Left hindlimb (tissue), 1 donor: ENCODE measurements at places on chromosomes 12 and 14.
A peak's percentile ranks its signal among the peaks of the same experiment; 100 is the strongest.

- no peak for DNase-seq
These were observed 81.3 kb upstream of the RESF1 start for GRCh38 chr12:31877884-31878283.

GRCh38 chr12:132427174-132427768 lies 62.7 kb upstream of the FBRSL1 start:
- no peak for DNase-seq

DNA sequence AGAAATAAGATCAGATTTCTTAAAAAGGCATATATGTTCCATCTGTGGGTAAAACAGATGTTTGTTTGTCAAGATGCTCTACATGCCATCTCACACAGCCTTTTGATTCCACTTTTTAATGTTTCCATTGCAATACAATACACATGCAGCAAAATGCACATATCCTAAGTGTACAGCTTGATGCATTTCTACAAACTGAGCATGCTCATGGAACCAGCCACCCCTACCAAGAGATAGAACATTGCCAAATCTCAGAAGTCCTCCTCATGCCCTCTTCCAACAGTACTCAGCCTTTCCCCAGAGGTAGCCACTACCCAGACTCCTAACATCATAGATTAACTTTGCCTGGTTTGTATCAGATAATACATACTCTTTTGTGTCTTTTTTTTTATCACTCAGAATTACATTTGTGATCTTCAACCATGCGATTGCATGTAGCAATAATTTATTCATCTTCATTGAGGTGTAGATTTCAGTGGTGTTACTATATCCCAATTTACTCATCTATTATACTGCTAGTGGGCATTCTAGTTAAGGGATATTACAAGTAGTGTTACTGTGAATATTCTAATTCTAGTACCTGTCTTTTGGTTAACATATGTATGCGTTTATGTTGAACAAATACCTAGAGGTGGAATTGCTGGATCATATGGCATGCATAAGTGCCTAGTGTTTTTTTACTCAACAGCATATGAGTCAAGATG lies 3.3 kb downstream of the GPR65 start:
- DNase-seq = no peak

DNA sequence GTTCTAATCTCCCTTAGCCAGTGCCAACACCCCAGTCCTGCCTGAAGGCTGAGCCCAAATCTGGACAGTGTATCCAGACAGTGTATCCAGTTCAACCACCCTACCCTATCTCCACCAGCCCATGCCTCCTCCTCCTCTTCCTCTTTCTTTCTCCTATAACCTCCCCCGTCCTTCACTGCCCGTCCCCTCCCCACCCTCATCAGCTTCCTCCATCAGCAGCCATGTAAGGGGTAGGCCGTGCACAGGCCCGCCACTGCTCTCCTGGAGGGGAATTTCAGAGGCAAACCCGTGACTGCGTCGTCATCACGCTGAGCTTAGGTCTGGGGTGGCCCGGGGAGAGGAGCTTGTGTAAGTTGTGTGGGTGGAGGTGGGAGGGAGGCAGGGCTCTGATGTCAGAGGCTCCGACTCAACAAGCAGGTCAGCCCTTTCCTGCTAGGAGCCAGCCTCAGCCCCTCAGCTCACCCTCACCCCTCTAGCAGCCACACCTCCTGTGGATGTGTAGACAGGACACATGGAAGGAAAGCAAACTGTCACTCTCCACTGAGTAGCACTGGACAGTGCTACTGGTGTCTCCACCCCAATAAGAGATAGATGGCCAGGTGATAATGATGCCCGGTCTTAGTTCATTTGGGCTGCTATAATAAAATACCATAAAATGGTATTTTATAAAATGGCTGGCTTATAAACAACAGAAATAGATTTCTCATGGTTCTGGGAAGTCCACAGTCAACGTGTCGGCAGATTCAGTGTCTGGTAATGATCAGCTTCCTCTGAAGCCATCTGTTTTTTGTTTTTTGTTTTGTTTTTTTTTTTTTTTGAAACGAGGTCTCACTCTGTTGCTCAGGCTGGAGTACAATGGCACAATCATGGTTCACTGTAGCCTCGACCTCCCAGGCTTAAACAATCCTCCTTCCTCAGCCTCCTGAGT lies 50.5 kb downstream of the IRF2BPL start:
- peak; percentile 41 for DNase-seq

- no peak for DNase-seq
These were observed 95.5 kb downstream of the SLC6A15 start for GRCh38 chr12:84816916-84817695.

GRCh38 chr12:22160396-22161003 lies 114.5 kb downstream of the CMAS start:
- DNase-seq = no peak

DNA sequence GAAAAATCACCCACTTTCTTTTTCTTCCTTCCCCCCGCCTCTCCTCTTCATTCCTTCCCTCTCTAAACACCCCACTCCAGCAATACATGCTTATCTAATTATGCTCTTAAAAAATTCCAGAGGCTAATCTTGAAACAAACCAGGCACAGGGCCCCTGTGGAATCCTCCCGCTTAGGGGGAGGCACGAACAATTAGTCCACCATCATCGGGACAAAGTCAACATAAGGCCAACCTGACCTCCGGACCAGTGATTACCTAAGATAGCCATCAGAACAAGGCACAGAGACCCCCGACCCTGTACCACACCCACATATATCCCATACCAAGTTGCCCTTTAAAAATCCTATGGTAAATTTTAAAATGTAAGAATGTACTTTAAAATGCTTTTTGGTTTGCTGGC lies 47.1 kb downstream of the KIF21A start:
- no peak for DNase-seq

GRCh38 chr14:77031759-77032490 lies 3.4 kb upstream of the IRF2BPL start:
- peak; percentile 71 for DNase-seq

GRCh38 chr12:4472046-4472445 lies 26.4 kb upstream of the FGF6 start:
- no peak for DNase-seq

- no peak for DNase-seq
These were observed 189.5 kb downstream of the KCNC2 start for GRCh38 chr12:75020068-75020557.

DNA sequence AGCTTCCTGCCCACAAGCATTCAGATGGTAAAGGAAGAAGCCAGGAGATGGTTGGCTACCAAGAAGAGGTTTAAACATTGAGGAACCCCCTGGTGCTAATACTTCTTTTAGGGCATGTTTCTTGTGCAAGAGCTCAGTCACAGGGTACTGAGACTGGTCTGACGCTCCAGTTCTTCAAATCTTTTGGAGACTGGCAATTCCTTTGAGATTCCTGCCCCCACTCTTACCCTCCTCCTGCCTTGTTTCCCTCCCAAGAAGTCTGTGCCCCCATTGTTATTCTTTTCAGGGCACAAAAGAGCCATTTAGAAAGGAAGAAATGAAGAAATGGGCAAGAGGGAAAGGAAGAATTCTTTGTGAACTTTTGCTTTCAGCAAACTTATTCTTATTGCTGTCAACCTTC lies 11.8 kb downstream of the A2ML1 start:
- no peak for DNase-seq

- DNase-seq = no peak
These were observed 308.7 kb upstream of the DDHD1 start for GRCh38 chr14:53461858-53462257.

- DNase-seq = no peak
These were observed 440.2 kb downstream of the FUT8 start for GRCh38 chr14:65852689-65853088.

GRCh38 chr12:62731055-62731820 lies 203.7 kb downstream of the PPM1H start:
- no peak for DNase-seq

DNA sequence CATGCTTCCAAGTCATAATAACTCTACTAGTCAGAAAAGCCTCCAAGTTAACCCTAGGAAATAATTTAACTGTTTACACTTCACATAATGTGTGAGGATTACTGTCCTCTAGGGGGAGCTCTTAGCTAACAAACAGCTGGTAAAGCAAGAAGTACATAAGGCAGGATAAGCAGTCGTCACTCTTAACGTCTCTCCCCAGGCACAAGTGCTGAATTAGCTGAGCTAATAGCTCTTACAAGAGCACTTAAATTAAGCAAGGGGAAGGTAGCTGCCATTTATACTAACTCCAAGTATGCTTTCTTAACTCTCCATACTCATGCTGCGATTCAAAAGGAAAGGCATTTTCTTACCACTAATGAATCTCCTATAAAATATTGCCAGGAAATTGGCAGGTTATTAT lies 79.3 kb upstream of the TSPAN11 start:
- no peak for DNase-seq

DNA sequence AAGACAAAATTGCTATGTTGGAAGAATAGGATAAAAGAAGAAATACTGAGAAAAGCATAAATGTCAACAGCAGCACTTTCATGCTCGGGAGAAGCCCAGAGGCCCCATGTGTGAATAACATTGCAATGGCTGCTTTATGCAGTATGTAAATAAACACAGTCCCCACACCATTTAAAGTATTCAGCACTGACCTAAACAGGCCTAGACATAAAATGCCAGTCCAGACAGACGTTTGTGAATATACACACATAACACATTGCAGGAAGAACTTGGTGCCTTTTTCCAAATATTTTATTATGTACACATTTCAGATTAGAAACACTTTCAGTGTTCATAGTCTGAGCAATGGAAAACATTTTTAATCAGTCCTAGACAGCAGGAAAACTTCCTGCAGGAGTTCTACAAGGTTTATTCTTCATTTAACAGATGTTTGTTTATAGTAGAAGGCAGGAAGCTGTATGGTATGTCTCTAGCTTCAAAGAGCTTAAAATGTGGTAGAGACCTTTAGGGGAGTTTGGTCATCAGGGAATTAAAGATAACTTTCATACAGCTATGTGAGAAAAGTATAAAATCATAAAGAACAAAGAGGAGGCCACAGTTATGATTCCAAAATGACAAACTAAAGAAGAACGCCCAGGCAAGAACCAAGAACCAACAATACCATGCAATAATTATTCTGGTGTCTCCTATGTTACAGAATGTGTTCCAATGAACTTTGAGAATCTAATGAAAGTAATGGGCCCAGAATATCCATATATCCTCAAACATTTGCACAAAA lies 30.6 kb upstream of the SLC38A2 start:
- DNase-seq = no peak
